ENCODE measurements at places on chromosomes 5 and 9.

- peak; percentile 56 for DNase-seq
- no peak overlapping the region for H3K4me3 ChIP-seq
- no peak overlapping the region for H3K27ac ChIP-seq
- no peaks in the 10 kb centered on the region for H3K36me3 ChIP-seq
- no peaks in the 10 kb centered on the region for H3K27me3 ChIP-seq
Measured at GRCh38 chr5:38104497-38105230, 153.7 kb upstream of the EGFLAM start.

- no peaks in the 10 kb centered on the region for H3K36me3 ChIP-seq
- no peaks in the 10 kb centered on the region for H3K4me1 ChIP-seq
- no peak overlapping the region for H3K27ac ChIP-seq
- H3K4me3 ChIP-seq, result no peak overlapping the region
- no peak for DNase-seq
- H3K27me3 ChIP-seq, result no peaks in the 10 kb centered on the region
Measured at GRCh38 chr5:124103671-124104070, 591.7 kb downstream of the CSNK1G3 start.

DNA sequence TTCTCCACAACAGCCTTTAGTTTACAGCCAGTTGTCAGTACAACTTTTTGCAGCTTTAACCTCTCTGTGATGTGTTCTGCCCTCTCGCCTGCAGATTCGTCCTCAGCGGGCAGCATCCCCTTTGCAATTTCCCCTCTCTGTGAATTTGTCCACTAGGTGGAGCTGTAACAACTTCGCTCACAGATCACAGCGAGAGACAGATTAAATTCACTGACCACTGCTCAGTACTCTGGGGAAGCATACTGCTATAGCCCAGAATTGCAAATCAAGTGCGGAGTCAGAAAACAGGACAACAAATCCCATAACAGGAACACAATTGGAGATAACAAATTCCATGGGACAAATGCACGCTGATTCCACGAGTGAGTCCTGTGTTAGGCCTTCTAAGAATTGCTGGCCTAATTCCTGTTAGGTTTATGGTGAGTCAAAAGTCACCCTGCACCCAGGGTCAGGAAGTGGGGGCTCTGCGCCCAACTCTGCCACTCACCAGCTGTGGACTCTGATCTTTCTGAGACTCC is 2124.9 kb downstream of the MAT2B start:
- no peaks in the 10 kb centered on the region for H3K27me3 ChIP-seq
- DNase-seq, result peak; percentile 23
- H3K36me3 ChIP-seq, result no peaks in the 10 kb centered on the region
- H3K27ac ChIP-seq, result no peak overlapping the region
- no peaks in the 10 kb centered on the region for H3K4me1 ChIP-seq
- no peak overlapping the region for H3K4me3 ChIP-seq

DNA sequence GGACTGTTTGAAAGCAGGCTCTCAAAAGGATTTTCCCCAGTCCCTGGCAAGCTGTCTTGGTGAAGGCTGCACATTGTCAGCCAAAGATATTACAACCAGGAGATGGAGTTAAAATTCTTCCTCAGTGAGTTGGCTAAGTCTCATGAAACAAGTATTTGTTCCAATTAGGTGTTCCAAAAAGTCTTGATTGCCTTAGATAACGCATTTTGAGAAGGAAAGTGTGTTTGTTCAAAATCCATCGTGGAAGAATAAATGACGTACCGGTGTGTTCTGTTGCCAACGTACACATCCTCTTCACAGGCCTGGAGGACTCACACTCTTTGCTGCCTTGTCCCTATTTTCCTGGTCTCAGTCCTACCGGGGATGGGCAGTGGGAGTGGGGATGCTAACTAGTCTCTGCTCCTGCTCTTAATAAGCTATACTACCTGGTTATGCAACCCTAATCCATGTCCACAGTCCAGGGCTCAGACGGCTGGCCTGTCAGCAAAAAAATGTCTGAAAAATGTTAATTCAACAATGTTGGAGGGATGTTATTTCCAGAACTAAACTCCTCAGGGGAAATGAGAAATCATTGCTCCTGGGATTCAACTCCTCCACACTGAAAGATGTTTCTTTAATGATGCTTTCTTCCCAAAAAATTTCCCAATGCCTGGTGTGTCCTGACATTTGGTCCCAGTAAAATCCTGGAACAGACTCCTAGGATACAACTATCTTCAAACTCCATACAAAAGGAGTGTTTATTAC is 175.3 kb upstream of the KLF9 start:
- H3K36me3 ChIP-seq, result no peaks in the 10 kb centered on the region
- DNase-seq, result no peak
- no peak overlapping the region for H3K4me3 ChIP-seq
- peaks cover 2% of the 10 kb centered on the region for H3K4me1 ChIP-seq
- no peak overlapping the region for H3K27ac ChIP-seq
- H3K27me3 ChIP-seq, result no peaks in the 10 kb centered on the region

- peak; percentile 71 for DNase-seq
- no peaks in the 10 kb centered on the region for H3K36me3 ChIP-seq
- H3K27me3 ChIP-seq, result no peaks in the 10 kb centered on the region
Measured at GRCh38 chr9:69971643-69972449, 71.8 kb upstream of the MAMDC2 start.
